ENCODE measurements at places on chromosomes 3 and 15.

DNA sequence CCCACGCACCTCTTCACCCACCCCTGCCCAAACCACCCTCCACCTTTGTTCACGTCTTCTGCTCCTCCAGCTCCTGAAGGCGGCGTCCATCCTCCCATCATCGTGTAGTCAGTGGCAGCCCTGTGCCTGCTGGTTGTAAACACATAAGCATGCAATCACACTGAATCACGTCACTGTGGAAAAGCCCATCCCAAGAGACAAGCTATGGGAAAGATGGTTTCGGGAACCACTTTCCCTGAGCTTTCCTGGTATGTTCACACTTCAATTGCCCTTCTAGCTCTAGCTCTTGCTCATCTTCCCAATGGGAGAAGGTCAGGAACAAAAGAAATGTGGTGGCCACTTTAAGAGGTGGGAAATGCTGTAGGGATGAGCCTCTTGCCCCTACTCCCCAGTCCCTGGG, 14.4 kb upstream of the GOLGA8J start:
- no peak for DNase-seq

GRCh38 chr3:106588739-106589138, 719.9 kb upstream of the CBLB start:
- DNase-seq = no peak

DNA sequence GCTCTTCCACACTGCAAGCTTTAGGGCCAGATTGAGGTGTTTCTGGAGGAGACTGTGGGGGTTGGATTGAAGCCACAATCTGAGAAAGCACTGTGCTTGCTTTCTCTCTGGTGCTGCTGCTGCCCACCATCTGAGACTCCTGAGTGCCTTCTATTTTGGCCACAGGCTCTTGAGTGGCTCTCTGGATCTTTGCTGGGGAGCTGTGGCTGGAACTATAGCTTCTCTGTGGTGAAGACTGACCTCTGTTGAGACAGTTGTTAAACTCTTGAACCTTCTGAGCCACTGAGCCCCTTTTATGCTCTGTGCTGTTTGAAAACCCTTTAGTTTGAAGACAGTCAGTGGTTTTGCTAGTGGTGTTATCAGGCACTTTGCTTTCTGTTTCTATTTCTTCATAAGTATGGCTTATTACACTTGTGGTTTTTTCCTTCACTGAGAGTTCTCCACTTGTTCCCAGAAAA, 108.7 kb upstream of the TSPAN3 start:
- no peak for DNase-seq

- DNase-seq = no peak
Observed at GRCh38 chr15:50764461-50765194, 878 bp downstream of the SPPL2A start.

DNA sequence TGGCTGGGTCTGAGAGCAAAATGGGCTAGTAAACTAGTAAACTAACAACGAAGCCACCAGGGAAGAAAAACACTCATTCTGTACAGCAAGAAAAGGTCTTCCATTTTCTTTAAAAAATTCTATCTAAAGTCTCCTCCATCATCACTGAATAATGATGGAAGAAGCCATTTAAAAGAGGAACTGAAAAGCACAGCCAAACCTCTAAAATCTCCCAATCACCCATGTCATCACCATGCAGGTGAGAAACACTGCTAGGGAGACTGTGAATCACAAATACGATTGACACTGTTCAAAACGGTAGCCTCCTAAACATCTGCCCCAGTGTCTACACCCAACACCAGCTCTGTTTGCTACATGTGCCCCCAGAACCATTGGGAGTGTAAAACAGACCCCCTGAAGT, 140.4 kb downstream of the RORA start:
- DNase-seq = no peak

DNA sequence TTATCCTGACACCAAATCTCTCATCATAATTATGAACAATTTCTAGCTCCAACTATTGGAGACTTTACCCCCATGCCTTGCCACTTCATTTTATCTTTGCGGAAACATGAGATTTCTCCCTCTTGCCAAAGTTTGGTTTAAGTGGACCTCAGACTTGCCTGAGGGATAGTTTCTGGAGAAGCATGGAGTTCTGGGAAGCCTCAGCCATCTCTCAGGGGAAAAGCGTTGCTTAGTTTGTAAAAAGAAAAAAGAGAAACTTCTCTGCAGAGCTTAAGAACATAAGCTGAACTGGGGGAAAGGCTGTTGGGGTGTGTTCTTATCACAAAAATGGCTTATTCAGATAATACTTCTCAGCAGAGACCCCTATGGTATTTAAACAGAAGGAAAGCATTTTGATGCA, 347.4 kb upstream of the ADAMTS9 start:
- DNase-seq = no peak

DNA sequence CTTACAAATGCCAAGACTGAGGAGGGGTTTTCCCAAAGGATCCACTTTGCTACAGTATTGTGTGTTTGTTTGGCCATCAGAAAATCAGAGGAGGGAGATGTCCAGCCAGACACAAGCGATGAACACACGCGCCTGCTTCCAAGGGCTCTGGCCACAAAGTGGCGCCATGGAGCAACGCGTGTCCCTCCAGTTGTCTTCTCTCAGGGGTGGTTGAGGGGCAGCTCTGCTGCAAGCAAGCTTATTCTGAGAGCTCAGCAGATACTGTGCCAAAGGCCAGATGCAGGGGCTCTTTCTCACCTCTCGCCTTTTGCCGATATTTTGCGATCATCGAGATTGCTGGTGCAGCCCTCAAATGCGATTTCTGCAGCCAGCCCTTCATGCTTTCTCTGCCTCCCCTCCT, 88.9 kb upstream of the OSBPL11 start:
- no peak for DNase-seq

DNA sequence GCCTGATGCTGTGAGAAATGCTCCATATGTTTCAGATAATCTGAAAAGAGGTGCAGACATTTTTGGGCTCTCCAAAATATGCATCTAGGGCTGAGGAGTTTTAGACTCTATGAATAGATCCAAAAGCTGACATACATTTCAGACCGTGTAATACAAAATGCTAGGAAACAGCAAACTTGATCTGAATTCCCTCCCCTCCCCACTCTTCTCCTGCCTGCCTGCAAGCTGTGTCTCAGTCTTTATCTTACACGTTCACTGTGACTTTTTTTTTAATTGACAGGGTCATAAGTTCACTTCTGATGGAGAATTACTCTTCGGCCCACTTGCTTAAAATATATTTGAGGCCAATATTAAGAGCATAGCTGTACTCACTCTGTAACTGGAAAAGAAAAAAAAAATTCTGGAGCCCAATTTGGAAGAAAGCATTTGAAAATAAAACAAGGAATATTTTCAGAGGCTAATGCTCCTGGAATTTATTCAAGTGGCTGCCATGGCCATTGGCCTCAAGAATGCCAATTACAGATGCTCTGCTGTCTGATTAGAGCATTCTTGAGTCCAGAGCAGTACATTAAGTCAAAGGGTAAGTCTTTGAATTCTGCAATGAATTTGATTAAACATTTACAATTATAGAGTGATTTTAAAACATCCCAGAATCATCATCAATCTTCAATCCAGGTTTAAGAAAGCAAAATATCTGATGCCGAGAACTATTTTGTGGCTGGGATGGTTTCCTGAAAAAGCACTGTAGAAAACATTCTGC, 146.2 kb upstream of the SEMA6D start:
- no peak for DNase-seq

DNA sequence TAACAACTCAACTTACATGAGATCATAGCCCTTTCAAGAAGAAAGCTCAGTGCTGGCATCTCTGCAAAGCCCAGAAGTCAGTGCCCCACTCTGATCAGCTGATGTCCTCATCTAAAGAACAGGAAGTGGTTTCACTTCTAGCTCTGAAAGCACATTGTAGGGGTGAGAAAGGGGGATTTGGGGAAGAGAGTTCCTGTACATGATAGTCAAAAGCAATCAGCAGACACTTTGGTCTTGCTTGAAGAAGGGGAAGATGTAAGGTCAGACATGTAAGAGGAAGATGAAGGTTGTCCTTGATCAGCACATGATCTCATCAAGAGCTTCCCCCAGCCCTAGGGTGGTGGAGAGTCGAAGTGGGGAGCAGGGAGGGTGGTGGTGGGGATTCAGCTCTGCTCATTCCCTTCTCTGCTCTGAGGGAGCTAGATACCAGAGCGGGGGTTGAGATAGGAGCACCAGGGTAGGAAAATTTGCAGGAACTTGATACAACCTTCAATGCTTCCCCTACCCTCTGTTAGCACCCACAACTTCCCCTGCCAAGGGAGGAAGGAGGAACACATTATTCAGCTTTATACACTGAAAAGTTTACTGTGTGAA, 76.4 kb upstream of the ETV5 start:
- DNase-seq = no peak

- DNase-seq = no peak
Observed at GRCh38 chr3:52041118-52041731, 15.1 kb downstream of the DUSP7 start.

GRCh38 chr15:74451861-74452835, 8.8 kb downstream of the UBL7 start:
- no peak for DNase-seq

- DNase-seq = no peak
Observed at GRCh38 chr3:45760878-45761711, 35.2 kb downstream of the SLC6A20 start.

DNA sequence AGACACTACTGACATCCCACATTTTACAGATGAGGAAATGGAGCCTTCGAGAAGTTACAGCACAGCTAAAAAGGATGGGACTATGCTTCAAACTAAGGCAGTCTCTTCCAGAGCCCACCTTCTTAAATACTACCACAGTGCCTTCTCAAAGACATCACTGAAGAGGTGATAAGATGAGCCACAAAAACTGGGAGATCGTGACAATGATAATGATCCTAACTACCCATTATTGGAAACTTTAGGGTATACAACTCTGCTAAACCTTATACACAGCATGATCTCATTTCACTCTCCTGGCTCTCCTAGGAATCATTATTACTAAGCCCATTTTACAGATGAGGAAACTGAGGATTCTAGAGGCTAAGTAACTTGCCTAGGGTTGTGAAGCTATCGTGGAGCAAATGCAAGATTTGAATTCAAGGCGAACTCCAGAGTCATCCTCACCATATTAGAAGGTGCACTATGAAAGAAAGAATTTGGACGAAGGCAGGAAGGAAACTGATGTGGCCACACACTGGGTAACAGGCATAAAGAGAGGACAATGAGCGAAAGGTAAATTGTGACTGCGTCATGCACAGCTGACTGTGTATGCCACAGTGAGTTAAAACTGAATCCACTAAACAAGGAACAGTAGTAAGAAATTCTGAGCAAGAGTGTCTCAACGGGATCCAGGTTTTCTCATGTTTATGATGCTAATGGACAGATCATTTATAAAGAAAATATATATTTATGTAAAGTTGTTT, 55.4 kb downstream of the SUCLG2 start:
- no peak for DNase-seq

Data from cardiac septum (tissue), 1 donor.